Progenitor cell of endocrine pancreas (in vitro differentiated cells): ENCODE measurements at places on chromosomes 7 and 10.

DNA sequence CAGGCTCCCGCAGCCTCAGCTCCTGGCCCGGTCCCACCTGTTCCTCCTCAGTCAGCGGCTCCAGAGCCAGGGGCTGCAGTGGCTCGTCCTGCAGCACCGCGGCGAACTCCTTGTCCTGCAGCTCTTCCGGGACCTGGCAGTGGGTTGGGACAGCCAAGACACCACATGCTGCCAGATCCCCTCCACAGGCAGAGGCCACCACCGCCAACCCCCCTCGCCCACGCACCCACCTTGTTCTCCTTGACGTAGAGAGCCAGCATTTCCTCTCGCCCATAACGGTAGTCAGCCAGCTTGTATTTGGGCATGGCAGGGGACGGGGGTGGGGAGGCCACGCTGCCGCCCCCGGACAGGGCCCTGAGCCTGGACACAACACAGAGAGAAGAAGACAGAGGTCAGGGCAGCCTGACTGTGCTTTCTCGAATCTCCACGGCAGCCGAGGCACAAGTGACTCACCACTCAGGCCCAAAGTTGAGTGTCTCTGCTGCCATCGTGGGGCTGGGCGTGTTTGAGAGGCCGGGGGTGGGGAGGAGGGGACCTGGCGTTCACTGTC, 6.2 kb downstream of the GIGYF1 start:
- DNase-seq, result no peak

DNA sequence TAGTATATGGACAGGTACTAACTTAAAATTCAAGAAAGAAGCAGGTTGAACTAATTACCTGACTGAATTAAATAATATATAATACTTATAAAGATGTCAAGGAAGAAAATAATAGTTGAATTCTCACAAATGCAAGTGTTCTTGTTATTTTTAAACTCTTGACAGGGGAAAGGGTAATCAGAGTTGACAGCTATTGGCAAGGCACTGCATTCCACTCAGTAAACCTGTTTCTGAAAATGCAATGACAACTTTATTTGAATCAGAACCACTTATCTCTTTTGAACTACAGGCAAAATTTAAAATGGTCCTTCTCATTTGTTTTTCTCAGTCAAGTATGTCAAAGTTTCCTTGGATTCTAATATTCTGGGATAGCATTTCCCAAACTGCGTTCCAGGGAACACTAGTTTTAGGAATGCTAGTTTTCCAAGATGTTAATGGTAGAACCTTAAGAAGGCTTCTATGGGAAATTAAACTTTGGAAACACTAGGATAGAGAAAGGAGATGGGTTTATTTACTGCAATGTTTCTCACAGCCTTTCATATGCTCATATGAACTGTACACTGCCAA, 103.7 kb upstream of the LRRN3 start:
- DNase-seq, result no peak

DNA sequence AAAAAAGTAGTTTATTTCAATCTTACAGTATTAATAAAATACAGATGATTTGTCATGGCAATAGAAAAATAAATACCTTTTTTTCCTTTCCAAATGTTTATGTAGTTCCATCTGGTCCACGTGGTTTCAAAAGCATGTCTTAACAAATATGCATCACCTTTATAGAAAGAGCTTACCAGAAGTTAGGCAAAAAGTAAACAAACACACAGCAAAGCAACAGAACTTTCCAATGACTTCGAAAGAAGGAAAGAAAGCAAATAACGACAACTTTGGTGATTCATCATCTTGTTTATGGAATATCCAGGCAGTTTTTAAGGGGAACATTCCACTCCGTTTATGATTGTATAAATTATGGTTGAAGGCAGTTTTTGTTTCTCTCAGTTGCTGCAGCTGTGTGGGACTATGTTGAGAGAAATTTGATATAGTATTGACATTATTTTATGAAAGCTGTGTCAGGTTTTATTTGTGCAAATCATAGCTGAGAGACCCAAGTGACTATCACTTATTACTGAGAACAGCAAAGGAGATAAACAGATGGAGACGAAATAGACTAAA, 203.1 kb downstream of the CDC14C start:
- no peak for DNase-seq

GRCh38 chr7:117066668-117067067, 113.4 kb downstream of the ST7 start:
- no peak for DNase-seq

GRCh38 chr10:74081941-74082718, 68.5 kb downstream of the AP3M1 start:
- no peak for DNase-seq

GRCh38 chr7:128737867-128738385, 1.2 kb upstream of the CALU start:
- no peak for DNase-seq

- no peak for DNase-seq
These were observed 241.5 kb downstream of the PHTF2 start for GRCh38 chr7:78039790-78040776.

DNA sequence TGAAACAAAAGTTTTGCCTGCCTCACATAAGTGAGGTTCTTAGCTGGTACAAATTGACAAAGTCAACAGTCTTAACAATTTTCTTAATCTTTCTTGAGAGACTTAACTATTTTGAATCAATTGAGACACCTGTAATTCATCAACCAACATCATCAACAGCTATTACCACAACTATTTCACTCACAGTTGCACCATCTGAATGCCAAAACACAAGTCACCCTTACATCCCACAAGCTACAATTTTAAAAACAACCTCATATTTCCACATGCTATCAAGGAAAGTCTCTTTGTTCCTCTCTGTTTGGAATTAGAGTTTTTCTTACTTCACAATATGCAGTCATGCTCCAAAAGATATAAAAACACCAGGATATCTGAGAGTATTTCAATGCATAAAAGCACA, 4.9 kb downstream of the SMURF1 start:
- no peak for DNase-seq

DNA sequence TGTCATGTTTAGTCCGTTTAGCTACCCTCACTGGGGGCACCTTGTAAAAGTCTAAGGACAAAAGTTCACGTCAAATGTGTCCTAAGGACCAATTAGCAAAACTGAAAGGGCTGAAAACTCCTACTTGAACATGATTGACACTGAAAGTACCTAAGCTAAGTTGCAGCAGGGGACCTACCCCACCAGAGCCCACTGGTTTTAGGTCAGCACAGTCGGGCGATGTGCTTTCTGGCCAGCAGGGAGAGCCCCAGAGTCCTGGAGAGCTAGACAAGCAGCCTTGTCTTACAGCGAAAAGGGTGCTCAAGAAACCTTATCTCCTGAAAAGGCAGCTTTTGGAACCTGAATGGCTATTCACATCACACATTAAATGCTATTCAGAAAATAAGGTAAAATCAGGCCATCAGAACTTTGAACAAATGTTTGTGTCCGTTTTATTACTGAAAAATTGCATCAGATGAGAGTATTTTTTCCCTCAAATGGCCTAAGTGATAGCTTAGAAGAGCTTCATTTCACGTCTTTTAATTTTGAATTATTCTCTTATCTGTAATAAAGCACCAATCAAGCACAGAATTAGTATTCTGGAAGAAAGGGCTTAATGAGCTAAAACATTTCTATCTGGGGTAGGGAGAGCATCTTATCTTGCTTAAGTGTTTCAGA, 52.2 kb upstream of the MKI67 start:
- no peak for DNase-seq

DNA sequence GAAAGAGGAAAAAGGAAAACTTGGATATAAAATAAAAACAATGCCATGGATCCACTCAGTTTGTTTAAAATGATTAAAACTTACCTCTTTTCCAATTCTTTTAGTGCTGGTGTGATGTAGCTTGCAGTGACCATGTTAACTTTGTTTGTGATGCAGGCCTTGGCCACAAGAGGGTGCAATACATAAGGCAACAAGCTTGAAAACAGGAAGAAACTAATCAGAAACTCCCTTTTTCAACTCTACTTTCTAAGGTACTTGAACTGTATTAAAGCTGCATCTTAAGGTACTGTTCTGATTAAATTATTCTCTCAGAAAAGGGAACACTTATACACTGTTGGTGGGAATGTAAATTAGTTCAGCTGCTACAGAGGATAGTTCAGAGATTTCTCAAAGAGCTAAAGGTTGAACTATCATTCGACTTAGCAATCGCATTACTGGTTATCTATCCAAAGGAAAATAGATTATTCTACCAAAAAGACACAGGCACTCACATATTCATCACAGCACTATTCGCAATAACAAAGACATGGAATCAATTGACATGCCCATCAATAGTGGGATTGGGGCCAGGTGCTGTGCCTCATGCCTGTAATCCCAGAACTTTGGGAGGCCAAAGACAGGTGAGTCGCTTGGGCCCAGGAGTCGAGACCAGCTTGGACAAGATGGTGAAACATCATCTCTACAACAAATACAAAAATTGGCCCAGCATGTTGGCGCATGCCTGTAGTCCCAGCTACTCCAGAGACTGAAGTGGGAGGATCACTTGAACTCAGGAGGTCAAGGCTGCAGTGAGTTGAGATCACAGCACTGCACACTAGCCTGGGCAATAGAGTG, 50.9 kb downstream of the AASS start:
- peak; percentile 53 for DNase-seq
